Activated gamma-delta T cell treated with anti-CD3 and anti-CD28 coated beads, Interleukin-2, amount 50 U/mL, for 16 hours (primary cell): ENCODE measurements at places on chromosomes 7 and 10.

DNA sequence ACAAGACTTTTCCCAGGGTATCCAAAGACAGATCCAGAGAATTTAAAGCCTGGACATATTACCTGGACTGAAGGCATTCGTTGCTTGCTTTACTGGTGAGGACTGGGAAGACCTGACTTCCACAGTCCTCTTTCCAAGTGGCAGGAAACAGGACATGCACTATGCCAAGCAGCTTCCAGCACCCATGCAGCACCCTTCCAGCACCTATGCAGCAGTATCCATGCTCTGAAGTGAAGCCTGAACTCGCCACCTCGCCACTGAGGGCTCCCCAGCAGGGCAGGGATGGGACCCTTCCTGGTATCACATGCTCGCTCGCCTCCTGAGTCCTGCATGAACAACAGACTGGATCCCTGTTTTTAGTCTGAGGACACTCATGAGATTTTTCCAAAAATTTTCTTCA lies 189.9 kb upstream of the KLF14 start:
- no peak for DNase-seq

DNA sequence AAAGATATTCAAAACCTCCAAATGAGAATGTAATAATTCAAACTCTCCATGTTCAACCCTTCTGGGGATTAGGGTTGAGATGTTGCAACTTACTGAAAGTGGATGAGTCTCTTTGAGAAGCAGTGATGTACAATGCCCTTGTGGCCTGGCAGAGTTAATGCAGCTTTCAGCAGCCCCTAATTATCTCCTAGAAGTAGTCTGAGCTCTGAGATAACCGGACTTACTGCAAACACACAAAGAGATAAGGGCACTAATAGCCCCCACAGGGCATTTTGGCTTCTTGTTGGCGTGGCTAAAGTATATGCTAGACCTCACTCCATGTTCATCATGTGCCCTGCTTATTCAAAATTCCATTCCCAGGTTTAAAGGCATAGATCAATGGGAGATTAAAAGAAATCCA lies 404.7 kb downstream of the NEBL start:
- DNase-seq = no peak

GRCh38 chr10:128011059-128011979 lies 104.4 kb downstream of the PTPRE start:
- peak; percentile 83 for DNase-seq

GRCh38 chr7:114242992-114243507 lies 171.6 kb upstream of the FOXP2 start:
- DNase-seq = no peak

DNA sequence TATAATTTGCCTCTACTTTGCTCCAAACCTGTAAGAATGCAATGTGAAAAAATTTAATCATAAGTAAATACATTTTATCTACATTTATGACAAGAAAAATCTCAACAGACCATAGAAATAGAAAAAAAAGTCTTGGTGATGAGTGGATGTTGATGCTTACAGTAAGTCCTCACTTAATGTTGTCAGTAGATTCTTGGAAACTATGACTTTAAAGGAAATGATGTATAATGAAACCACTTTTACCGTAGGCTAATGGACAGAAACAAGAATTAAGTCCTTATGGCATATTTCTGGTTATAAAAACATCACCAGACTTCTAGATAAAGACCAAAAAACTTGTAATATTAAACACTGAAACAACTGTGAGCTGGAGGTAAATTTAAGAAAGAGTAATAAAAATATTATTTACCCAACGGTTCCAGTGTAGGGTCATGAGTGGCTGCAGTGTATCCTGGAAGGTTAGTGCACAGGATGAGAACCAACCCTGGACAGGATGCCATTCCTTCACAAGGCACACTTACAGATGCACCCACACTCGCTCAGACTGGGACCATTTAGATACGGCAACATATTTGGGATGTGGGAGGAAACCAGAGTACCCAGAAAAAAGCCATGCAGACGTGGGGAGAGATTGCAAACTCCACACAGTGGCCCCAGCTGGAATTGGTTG lies 76.3 kb downstream of the GLCCI1 start:
- no peak for DNase-seq

DNA sequence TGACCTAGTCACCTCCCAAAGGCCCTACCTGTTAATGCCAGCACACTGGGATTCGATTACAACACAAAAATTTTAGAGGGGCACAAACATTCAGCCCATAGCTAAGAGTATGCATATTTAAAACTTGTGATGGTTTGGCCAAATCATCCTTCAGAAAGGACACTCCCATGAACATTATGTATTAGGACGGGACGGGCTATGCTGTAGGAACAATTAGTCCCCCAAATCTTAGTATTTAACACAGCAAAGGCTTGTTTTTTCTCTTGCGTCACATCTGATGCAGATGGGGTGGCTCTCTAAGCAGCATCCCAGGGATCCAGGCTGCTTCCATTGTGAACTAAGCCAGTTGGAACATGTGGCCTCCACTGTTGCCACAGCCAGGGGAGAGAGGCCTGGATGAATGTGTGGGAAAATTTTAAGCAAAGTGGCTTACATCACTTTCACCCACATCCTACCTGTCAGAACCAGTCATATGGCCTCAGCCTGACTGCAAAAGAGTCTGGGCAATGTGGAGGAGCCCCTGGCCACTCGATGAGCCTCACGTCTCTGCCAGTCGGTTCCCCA lies 26.6 kb downstream of the CHST3 start:
- DNase-seq = no peak

DNA sequence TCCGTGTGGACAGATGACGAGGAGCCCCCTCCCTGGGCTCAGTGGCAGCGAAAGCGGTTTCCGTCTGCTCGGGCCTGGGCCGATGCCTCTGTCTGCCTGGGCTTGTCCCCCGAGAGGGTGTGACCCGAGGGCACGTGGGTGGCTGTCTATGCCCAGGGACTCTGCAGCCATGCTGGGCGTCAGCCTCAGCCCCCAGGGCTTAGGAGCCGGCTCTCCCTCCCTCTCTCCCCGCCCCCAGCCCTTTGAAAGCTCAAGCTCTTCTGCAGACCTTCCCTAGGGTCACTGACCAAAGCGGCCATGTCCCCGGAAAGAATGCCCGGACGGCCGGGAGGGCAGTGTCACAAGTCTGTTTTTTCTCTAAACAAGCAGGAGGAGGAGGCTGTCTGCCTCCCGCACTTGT lies 7.1 kb downstream of the MICALL2 start:
- no peak for DNase-seq

GRCh38 chr10:121734589-121735045 lies 136.4 kb upstream of the FGFR2 start:
- no peak for DNase-seq

GRCh38 chr7:120233338-120233737 lies 39.6 kb upstream of the KCND2 start:
- no peak for DNase-seq

DNA sequence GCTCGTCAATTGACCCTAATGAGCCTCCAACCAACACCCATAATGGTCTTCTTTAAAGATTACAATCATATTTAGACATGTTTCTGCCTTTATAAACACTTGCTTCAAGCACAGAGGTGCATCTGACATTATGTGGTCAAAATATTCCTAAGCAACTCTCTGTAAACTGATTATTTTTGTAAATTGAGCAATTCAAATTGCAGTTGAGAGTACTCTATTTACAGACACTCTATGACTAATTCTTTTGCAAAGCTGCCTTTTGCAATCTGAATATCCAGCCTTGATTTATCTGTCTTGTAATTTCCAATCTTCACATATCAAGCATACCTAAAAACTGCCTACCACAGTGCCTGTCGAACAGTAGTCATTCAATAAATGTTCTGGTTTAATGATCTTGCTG lies 112.0 kb downstream of the PDE1C start:
- no peak for DNase-seq

GRCh38 chr7:133303931-133304330 lies 51.1 kb downstream of the EXOC4 start:
- no peak for DNase-seq

GRCh38 chr10:17659365-17659764 lies 15.4 kb downstream of the STAM start:
- no peak for DNase-seq

DNA sequence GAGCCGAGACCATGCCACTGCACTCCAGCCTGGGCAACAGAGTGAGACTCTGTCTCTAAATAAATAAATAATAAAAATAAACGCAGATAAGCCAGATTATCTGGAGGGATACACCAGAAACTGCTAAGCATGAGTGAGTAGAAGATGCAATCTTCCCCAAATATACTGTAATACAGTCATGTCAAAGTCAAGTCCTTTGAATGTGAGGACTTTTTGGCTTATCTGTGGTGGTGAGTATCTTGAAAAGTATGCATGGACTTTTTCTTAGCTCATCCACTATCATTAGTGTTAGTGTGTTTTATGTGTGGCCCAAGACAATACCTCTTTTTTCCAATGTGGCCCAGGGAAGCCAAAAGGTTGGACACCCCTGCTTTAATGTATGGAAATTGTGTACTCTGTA lies 44.7 kb upstream of the PITRM1 start:
- DNase-seq = no peak

DNA sequence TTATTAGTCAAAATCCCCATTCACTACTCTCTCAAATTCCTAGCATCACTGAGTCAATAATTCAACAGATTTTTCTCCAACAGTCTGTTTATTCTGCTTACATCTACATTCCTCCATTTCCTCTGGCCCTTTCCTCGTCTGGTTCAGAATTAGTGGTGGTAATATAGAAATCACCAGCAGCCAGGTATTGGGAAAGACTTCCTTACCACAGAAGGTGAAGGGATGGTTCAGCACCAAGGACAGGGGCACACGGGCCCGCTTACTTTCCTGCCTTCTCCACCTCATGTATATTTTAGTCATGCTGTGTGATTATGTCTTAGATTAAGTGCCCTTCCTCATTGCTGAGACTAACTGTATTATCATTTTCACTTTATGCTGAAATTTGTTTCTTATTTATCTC lies 70.4 kb upstream of the APBB1IP start:
- DNase-seq = no peak

- no peak for DNase-seq
These were observed 674.3 kb upstream of the PHF14 start for GRCh38 chr7:10299384-10299783.
